ENCODE measurements at places on chromosomes 3 and 15.

- peak; percentile 9 for DNase-seq
These were observed 241.7 kb upstream of the ICE2 start for GRCh38 chr15:60720493-60721256.

- DNase-seq, result no peak
These were observed 437.8 kb downstream of the RBMS3 start for GRCh38 chr3:29718661-29719065.

DNA sequence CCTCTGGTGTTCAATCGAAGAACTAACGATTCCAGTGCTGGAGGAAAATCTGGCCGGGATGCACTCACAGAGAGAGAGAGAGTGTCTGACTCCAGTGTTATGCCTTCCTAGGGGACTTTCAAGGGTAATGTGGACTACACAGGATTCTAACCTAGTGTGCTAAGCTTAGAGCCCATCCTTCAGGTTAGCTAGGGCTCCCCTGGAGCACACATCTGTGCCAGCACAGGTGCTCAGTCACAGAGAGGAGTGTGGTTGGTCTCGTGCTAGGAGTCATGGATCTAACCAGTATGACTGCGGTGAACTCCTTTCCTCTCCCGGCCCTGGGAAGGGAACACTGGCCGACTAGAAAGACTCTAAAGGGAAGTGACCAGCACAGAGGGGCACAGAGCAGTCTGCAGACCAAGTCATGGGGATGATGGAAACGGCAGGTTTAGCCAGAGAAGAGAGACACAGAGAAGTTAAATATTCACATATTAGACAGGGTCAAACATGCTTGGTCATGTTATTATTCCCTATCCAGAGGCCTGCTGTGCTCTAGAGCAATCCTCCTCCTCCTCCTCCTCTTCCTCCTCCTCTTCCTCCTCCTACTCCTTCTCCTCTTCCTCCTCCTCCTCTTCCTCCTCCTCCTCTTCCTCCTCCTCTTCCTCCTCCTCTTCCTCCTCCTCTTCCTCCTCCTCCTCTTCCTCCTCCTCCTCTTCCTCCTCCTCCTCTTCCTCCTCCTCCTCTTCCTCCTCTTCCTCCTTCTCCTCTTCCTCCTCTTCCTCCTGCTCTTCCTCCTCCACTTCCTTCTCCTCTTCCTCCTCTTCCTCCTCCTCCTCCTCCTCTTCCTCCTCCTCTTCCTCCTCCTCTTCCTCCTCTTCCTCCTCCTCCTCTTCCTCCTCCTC is 280.3 kb downstream of the XXYLT1 start:
- DNase-seq, result no peak

DNA sequence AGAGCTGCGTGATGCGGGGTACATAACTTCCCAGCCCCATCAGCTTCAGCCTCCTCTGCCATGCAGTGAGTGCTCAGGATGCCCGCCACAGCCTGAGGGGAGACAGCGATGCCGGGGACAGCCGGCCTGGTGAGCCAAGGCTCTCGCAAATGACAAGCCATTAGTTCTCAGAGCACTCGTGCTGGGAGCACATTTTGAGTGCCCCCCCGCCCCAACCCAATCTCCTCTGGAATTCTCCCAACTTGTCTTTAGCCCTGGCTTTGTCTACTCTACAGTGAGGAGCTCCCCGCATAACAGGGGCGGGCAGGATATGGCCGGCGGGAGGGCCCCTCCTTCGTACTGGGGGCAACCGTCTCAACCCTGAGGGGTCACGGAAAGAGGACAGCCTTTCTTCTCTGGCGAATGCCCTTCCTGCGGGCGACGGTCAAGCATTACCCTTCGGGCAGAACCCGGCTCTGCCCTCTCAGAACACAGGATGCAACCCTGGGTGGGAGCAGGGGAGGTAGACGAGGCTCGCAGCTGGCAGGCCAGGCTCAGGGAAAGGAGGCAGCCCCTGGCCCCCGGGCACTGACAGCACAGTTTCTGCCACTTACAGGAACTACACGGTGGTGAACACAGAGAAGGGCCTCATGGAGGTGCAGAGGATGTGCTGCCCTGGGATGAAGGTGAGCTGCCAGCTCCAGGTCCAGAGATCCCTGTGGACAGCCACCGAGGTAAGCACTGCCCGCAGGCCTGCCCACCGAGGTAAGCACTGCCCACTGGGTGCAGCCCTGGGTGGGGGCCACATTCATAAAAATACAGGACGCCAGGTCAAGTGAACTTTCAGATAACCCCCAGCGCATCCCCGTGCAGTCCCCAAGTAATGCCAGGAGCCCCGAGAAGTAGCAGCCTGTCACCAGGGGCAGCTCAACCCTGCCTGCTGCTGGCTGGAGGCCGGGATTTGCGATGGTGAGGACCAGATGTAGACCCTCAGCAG is 141.7 kb downstream of the LRRK1 start:
- no peak for DNase-seq

GRCh38 chr15:36626984-36627383 is 47.6 kb downstream of the CDIN1 start:
- no peak for DNase-seq

DNA sequence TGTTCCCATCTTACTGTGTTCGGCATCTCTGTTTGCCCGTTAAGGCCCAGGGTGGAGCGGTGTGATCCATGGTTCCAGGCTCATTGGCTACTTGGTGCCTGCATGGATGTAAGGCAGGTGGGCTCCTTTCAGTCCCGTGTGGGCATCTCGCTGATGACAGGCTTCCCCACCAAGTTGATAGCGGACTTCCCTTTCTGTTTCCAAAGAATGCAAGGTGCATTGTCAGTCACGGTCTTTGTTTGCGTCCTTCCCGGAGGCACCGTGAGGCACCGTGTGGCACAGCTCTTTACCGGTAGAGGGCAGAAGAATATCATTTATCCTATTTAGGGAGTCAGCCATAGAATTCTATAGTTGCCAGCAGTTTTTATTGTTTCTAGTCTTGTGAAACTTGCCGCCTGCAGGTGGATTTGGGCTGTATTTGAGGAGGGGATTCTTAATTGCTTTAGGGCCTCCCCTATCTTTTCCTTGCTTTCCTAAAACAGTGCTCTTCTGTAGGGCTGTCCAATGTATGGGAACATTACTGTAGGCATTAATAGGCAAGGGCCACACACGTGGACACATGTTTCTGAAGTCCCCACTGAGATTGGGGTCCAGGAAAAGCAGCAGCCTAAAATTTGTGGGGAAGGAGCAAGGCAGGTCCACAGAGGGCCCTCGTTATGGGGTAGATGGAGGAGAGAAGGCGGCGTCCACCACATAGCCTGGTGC is 244.1 kb downstream of the SLCO3A1 start:
- peak; percentile 43 for DNase-seq

- DNase-seq, result no peak
These were observed 6.5 kb downstream of the OR5K4 start for GRCh38 chr3:98359993-98360675.
